Uterus (tissue), 4 donors: ENCODE measurements at places on chromosomes 3 and 15. TPM values are rescaled to one million over a fixed set of nuclear protein-coding genes. Genes with fewer than 3 reads are reported as not detected.

GRCh38 chr3:151203051-151203420, at the start of gene GPR171:
GPR171 (minus strand) TSS chr3:151203216; CDS start chr3:151199386, 3,830 bp downstream.
- H3K27me3 ChIP-seq: no peaks in the 10 kb centered on the region
- no peak within 1 kb of the TSS for H3K4me3 ChIP-seq
- no peak for DNase-seq
- H3K36me3 ChIP-seq: no peaks in the 10 kb centered on the region

DNA sequence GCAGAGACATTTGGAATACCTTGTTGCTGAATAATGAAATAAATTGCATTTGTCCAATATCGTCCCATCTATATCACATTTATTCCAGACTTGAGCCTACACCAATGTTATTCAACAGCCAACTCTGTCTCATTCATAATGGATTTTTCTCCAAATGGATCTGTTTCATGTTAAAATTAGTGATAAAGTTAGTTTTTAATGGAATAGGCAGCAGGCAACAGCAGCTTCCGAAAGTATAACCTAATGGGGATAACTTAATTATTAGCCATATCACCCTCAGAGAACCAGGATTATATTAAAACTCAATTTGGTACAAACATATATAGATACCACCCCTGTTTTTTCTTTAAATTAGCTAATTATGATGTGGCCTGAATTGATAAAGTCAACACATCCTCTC, 86.5 kb upstream of the ICE2 start:
- H3K27me3 ChIP-seq: no peaks in the 10 kb centered on the region
- no peak for DNase-seq

- H3K36me3 ChIP-seq: no peaks in the 10 kb centered on the region
- no peaks in the 10 kb centered on the region for H3K4me1 ChIP-seq
- no peak overlapping the region for H3K4me3 ChIP-seq
- H3K27ac ChIP-seq: no peak overlapping the region
These were observed 16.0 kb downstream of the UBE2E2 start for GRCh38 chr3:23219117-23219516.

DNA sequence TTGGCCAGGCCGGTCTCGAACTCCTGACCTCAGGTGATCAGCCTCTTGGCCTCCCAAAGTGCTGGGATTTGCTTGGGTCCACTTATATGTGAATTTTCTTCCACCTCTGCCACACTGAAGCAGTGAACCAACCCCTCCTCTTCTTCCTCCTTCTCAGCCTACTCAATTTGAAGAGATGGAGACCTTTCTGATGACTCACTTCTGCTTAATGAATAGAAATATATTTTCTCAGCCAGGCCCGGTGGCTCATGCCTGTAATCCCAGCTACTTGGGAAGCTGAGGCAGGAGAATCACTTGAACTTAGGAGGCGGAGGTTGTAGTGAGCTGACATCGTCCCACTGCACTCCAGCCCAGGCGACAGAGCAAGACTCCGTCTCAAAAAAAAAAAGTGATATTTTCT, 46.8 kb upstream of the GATM start:
- H3K27ac ChIP-seq: no peak overlapping the region
- H3K4me3 ChIP-seq: no peak overlapping the region
- no peaks in the 10 kb centered on the region for H3K36me3 ChIP-seq
- DNase-seq: no peak
- no peaks in the 10 kb centered on the region for H3K4me1 ChIP-seq

MEGF11 gene
- total RNA-seq: not detected

DOCK3 gene
- 1.6 TPM for total RNA-seq

GRCh38 chr3:74273555-74274402, 340.7 kb downstream of the CNTN3 start:
- H3K4me3 ChIP-seq: no peak overlapping the region
- no peaks in the 10 kb centered on the region for H3K4me1 ChIP-seq
- H3K27me3 ChIP-seq: no peaks in the 10 kb centered on the region
- no peaks in the 10 kb centered on the region for H3K36me3 ChIP-seq

GRCh38 chr3:23404246-23404645, 201.1 kb downstream of the UBE2E2 start:
- no peaks in the 10 kb centered on the region for H3K36me3 ChIP-seq
- no peaks in the 10 kb centered on the region for H3K27me3 ChIP-seq
- no peak for DNase-seq
- H3K27ac ChIP-seq: no peak overlapping the region
- H3K4me1 ChIP-seq: no peaks in the 10 kb centered on the region

SLC25A20 gene
- 9.0 TPM for total RNA-seq

EMC7 gene
- 12.4 TPM for total RNA-seq

- no peaks in the 10 kb centered on the region for H3K4me1 ChIP-seq
- H3K4me3 ChIP-seq: no peak overlapping the region
- H3K36me3 ChIP-seq: no peaks in the 10 kb centered on the region
- H3K27me3 ChIP-seq: no peaks in the 10 kb centered on the region
These were observed 56.1 kb upstream of the TRPM1 start for GRCh38 chr15:31157644-31158069.

GRCh38 chr3:142117056-142117851, 32.1 kb downstream of the TFDP2 start:
- no peak for DNase-seq
- no peaks in the 10 kb centered on the region for H3K4me1 ChIP-seq
- no peaks in the 10 kb centered on the region for H3K27me3 ChIP-seq
- no peak overlapping the region for H3K4me3 ChIP-seq

GRCh38 chr3:151014501-151015018, 42.0 kb upstream of the CLRN1 start:
- H3K4me1 ChIP-seq: no peaks in the 10 kb centered on the region
- DNase-seq: no peak
- no peaks in the 10 kb centered on the region for H3K36me3 ChIP-seq
- H3K27me3 ChIP-seq: no peaks in the 10 kb centered on the region

- DNase-seq: peak; percentile 17
- H3K36me3 ChIP-seq: no peaks in the 10 kb centered on the region
- H3K4me1 ChIP-seq: no peaks in the 10 kb centered on the region
- peak overlapping the region; percentile 40 for H3K27ac ChIP-seq
These were observed 13.3 kb downstream of the SEMA3G start for GRCh38 chr3:52431459-52432223.

DNA sequence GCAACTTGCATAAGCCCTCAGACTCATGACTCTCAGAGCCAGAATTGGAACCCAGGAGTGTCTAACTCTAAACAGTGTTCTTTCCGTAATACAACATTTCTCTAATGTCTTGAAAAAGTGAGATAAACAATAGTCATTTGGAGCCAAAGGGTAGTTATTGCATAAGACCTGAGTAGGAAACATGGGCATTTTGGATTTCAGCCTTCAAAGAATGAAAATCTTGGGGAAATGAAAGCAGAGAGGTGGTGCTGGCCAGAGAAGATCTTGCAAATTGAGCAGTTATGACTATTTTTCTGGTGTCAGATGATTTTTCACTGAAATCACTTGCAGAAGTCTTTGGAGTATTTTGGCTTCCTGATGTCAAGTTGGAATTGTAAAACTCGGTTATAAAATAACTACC, 379.4 kb downstream of the DIPK2A start:
- H3K36me3 ChIP-seq: no peaks in the 10 kb centered on the region
- DNase-seq: no peak
- H3K4me1 ChIP-seq: no peaks in the 10 kb centered on the region
- no peaks in the 10 kb centered on the region for H3K27me3 ChIP-seq

DNA sequence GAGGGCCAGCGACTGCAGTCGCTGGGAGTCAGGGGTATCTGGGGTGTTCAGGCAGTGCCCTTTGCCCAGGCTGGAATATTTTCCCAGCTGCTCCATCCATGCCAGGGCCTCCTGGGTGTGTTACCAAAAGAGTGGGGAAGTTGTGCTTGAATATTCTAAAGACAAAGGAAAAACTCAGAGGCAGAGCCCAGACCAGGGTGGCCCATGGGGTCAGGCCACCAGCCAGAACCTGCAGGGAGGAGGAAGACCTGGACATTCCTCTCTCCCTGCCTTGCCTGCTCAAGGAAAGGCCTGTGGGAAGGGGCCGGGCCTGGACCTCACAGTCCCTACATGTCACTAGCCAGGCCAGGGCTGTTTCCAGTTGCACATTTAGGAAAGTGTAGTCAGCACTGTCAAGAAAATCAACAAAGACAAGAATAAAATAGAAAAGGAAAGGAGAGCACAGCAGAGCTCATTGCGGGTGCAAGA, 16.0 kb upstream of the KLF15 start:
- H3K27me3 ChIP-seq: no peaks in the 10 kb centered on the region
- H3K36me3 ChIP-seq: no peaks in the 10 kb centered on the region
- no peak for DNase-seq
- H3K4me3 ChIP-seq: no peak overlapping the region
- H3K27ac ChIP-seq: no peak overlapping the region
- no peaks in the 10 kb centered on the region for H3K4me1 ChIP-seq

DNA sequence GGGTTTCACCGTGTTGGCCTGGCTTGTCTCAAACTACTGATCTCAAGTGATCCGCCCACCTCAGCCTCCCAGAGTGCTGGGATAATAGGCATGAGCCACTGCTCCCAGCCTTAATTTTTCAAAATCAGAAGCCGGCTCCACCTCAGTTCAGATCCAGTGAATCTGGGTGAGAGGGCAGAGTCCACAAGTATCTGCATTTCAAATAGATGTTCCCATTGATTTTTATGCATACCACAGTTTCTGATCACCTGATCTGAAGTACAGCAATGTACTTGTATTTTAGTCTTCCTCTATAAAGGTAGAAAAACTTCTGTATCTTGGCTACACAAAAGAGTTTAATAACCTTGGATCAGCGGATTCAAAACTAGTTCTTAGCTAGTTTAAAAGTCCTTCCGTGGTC, 4.2 kb upstream of the EIF4A2 start:
- H3K36me3 ChIP-seq: no peaks in the 10 kb centered on the region
- H3K4me3 ChIP-seq: no peak overlapping the region
- no peak overlapping the region for H3K27ac ChIP-seq
- H3K27me3 ChIP-seq: no peaks in the 10 kb centered on the region

ACKR2 gene
- total RNA-seq: 3.1 TPM

DNA sequence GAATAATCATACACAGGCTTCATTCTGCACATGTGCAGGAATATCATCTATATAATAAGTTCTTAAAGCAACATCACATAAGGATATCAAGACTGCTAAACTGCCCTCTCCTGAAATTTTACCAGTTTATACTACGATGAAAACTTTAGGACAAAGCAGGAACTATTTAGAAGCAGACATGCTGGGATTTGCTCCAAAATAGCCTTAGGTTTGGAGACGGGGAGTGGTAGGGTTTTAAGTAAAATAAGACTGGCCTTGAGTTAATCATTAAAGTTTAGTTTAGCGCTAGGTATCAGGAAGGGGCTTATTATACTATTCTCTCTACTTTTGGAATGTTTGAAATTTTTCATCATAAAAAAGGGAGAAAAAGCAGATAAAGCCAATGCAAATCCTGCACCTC, 115.8 kb downstream of the SRGAP3 start:
- DNase-seq: no peak
- H3K36me3 ChIP-seq: no peaks in the 10 kb centered on the region
- H3K27me3 ChIP-seq: no peaks in the 10 kb centered on the region
- no peak overlapping the region for H3K4me3 ChIP-seq
- no peaks in the 10 kb centered on the region for H3K4me1 ChIP-seq

RTP1 gene
- not detected for total RNA-seq

DNA sequence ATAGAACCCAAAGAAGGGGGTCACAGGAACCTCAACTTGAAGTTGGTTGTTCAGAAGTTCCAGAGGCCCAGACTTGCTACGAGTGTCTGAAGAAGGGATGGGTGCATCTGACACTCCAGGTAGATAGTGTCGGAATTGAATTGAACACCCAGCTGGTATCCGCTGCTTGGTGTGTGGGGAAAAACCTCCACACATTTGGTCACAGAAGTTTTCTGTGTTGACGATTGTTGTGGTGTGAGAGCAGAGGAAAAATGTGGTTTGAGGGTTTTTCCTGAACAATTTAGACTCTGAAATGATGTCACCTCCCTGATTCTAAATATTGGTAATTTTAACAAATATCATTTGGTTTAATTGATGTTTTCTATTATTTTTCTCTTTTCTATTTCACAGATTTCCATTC, 218.8 kb upstream of the CTNNB1 start:
- H3K4me1 ChIP-seq: peaks cover 4% of the 10 kb centered on the region
- no peak overlapping the region for H3K4me3 ChIP-seq
- no peaks in the 10 kb centered on the region for H3K27me3 ChIP-seq
- DNase-seq: no peak
- H3K36me3 ChIP-seq: no peaks in the 10 kb centered on the region

DNA sequence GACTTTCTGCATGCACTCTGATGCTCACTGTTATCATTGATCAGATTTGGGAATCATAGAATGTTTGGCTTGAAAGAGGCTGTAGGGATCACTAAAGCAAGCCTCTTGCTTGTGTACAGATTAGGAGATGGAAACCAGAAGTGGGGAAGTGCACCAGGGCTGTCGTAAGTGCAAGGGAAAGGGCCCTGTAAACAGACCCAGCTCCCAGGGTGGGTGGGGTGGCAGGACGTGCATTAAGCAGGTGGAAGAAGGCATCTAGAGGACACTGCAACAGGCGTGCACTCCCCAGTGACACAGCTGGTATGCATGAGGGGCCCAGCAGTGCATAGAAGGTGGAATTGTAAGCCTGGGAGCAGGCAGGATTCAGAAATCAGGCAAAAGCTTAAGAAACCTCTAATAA, 58.0 kb upstream of the SLC7A14 start:
- no peak overlapping the region for H3K4me3 ChIP-seq
- no peak overlapping the region for H3K27ac ChIP-seq
- no peak for DNase-seq
- H3K36me3 ChIP-seq: no peaks in the 10 kb centered on the region

GOLGA6L10 gene
- total RNA-seq: 0.29 TPM

MUC4 gene
- total RNA-seq: 0.30 TPM

- H3K27ac ChIP-seq: no peak overlapping the region
- DNase-seq: no peak
- no peaks in the 10 kb centered on the region for H3K36me3 ChIP-seq
- no peaks in the 10 kb centered on the region for H3K4me1 ChIP-seq
These were observed 878.0 kb downstream of the PDCD6IP start for GRCh38 chr3:34676436-34676835.

DNA sequence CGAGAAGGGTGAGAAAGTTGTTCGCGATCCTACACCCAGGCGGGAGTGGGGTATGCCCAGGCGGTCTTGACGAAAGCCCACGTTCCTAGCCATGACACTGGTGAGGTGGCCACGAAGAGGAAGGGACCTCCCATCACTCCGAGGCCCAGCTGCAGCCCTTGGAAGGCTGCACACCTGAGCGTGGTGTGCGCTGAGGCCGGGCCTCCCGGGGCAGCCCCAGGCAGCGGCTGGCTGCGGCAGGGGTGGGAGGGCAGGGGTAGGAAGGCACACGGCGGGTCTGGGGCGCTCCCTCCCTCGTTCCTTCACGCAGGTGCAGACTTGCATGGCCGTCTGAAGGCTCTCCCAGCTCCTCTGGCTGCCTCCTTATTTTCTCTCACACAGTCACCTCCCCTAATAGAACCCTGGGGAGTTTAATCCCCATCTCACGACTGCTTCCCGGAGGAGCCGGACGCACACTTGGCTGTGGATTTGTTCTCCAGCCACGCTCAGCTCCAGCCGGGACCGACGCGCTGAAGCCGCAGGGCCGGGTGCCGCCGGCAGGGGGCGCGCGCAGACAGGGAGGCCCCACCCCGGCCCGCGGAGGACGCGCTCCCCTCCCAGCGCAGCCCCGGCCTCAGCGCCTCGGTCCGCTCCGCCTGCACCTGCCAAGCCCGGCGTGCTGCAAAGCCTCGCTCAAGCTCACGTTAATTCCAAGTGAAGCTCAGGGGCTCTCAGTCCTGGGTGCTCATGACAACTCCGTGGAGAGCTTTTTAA, 37.8 kb upstream of the MUC4 start:
- H3K36me3 ChIP-seq: no peaks in the 10 kb centered on the region
- no peak for DNase-seq

GRCh38 chr3:33652736-33653135, 65.3 kb downstream of the CLASP2 start:
- H3K36me3 ChIP-seq: no peaks in the 10 kb centered on the region
- no peak overlapping the region for H3K4me3 ChIP-seq
- no peak for DNase-seq
